ENCODE measurements at places on chromosomes 3 and 15.
A peak's percentile ranks its signal among the peaks of the same experiment; 100 is the strongest.

GRCh38 chr3:194139071-194139813, 3.3 kb downstream of the HES1 start:
- DNase-seq: no peak

DNA sequence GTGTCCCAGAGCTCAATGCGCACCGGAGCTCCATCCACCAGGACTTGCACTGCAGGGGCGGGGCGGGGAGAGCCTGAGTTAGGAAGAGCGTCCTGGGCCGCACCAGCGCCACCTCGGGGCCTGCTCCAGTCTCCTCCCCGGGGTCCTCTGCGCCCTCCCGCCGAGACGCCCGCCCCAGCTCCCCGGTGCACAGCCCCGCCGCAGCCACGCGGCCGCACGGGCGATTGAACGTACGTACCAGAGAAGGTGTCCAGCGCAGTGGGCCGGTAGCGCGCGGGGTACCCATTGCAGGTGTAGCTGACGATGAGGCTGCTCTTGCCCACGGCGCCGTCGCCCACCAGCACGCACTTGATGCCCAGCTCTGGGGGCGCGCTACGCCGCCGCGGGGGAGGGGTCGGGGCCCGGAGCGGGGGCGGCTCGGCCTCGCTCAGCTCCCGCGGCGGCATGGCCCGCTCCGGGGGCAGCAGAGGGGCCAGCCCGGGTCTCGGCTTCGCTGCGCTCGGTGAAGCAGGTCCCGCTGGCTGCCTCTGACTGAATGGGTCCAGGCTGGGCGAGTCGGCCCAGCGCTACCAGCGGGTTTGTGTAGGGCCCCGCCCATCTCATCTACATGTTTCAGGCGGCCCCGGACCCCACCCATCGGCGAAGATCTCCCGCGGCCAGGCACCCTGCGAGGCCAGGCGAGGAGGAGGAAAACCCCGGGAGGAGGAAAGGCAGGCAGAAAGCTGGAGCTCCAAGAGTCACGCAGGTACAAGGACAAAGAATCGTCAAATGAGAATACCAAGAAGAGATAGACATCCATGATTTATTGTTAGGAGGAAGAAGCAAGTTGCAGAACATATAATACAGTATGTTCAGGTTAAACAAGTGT, at the start of gene RHOV:
RHOV (minus strand) TSS at position 541 of the 868 bp plus-strand sequence; CDS start at position 446, 95 bp downstream.
- peak; percentile 53 for DNase-seq

DNA sequence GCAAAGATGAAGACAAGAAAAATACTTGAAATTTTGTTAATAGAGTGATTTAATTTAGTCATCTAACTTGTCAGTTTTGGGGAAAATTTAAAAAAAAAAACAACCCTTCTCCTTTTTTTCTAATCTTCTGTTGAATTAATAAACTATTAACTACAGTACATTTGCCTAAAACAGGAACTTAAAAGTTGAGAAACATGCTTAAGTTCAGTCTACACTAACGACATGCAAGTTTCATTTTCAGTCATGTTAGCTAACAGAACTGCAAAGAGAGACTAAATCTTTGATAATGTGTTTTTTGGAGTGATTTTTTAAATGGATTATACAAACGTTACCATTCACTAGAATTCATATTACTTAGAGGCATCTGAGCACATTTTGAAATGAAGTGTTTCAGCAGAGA, 71.9 kb upstream of the MBNL1 start:
- no peak for DNase-seq

DNA sequence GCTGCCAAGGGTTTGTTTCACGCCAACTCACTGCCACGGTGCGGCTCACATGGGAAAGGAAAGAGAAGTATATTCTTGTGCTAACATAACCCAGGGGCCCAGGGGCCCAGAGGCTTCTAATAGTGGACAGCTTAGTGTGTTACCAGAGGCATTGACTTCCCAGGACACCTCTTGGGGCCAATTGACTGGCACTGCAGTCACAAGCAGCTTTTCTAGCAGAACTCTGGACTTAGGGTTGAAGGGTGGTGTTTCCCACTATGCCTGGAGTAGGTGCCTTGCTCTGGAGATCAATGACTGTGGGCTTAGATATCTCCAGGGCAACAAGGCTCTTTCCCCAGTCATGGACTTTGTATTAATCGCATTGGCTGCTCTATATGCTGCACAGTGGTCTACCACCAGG, 172.7 kb upstream of the KBTBD8 start:
- no peak for DNase-seq

DNA sequence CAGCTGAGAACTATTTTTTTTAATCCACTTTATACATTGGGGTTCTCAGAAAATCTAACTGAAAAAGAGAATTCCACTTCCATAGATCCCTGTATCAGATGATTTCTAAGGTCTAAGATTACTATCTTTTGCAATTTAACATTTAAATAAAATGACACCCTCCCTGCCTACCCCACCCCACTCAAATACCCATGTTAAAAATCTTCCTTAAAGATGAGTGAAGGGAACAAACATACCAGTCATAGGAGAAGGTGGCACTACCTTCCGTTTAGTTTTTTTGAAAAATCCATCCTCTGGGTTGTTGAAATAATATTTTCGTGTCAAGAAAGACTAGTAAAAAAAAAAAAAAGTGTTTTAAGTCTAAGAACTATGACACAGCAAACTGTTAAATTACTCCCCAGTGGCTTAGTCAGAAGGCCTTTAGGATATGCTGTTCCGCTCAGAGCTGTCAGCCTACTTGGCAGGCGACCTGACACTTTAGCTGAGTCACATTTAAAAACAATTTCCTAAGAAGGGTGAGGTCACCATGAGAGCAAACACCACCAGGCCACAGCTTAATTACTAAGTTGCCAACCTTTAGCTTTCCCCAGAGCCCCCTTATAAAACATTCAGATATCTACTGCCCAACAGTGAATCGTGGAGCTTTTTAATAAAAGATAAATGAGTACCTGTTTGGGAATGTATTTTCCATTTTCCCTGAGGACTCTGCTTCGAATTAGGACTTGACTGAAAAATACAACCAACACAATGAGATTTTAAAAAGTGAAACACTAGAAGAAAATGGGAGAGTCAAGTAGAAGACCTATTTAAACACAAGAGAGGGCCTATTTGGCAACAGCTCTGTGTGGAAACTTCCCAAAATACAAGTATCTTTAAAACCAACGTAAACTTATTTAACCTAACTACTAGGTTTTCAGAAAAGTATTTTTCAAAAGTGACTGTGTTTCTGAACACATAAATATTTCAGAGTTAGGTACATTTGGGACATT, 9.6 kb downstream of the EMC3 start:
- DNase-seq: no peak

DNA sequence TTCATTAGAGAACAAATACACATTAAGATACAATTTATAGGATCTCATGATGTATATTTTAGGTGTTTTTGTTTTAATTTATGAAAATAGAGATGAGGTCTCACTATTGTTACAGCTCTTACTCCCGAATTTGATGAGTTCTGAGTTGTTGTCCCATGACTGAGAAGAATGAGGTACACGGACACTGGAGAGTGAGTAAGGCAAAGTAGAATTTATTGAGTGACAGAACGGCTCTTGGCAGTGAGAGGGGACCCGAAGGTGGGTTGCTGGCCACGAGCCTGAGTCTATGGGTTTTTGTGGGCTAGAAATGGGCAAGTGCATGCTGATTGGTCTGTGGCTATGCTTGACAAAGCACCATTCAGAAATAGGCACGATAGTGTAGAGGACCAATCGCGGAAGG, 3.1 kb upstream of the RNF168 start:
- no peak for DNase-seq

- DNase-seq: no peak
Measured at GRCh38 chr3:20074226-20075063, 34.2 kb downstream of the KAT2B start.

DNA sequence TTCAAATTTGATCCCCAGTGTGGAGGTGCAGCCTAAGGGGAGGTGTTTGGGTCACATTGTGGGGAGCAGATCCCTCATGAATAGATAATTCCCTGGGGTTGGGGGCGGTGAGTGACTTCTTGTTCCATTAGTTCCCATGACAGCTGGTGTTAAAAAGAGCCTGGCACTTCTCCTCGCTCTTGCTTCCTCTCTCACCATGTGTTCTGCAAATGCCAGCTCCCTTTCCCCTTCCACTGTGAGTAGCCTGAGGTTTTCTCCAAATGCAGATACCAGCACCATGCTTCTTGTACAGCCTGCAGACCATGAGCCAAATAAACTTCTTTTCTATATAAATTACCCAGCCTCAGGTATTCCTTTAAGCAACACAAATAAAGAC, 23.1 kb downstream of the RIOX2 start:
- DNase-seq: no peak

DNA sequence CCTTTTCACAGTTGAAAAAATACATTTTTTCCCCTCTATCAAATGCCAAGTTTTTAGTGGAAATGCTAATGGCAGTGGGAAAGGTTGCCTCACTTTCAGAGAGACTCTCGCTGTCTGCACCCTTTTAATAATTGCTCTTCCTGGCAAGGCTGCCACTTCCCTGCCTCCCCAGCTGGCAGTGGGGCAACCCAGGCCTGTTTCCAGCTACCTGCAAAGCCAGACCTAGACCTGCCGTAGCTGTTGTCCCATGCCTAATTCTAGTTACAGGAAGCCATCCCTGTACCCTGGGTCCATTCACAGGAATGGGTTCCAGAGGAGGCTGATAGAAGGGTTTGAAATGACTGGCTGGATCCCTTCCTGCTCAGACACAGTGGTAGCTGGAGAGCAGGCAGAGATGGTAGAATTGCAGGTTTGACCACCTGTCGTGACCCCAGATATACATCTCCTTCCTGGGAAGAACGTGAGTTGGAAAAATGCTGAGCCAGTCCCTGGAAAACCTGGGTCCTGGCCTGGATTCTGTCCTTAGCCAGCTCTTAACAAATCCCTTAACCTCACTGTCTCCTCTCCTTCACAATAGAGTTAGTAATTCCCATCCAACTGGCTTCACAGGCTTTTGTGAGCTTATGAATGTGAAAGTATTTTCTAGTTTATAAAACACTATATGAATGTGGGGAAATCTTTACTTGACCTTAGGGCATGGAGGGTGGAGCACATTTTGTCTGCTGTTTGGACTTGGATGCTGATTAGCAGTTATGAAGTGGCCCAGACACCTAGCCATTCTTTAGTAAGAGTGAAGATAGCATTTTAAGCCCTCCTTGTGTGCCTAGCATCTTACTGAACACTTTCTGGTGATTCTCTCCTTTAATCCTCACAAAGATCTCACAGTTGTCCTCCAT, 12.9 kb upstream of the ALPK3 start:
- DNase-seq: no peak

DNA sequence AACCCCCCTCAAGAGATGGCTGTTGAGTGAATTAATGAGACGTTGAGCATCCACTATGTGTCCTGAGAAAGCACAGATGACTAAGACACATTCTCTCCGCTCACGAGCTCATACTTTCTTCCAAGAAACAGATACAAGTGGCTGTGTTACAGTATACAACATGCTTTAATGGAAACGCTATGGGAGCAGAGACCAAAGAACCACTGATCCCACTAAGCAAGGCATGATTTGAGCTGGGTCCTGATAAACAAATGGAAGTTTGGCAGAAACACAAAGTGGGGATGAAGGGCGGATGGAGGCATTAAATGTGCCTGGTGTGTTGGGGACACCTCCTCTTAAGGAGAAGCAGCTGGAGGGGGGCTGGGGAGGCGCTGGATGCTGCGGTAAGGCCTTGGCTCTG, 129.4 kb downstream of the UACA start:
- DNase-seq: no peak
